ENCODE measurements at places on chromosomes 1 and 21. TPM values are rescaled to one million over a fixed set of nuclear protein-coding genes. Genes with fewer than 3 reads are reported as not detected.
A peak's percentile ranks its signal among the peaks of the same experiment; 100 is the strongest.

- DNase-seq = peak; percentile 86
- H3K4me1 ChIP-seq = no peaks in the 10 kb centered on the region
- H3K27ac ChIP-seq = no peak within 1 kb of the TSS
- H3K27me3 ChIP-seq = no peaks in the 10 kb centered on the region
These were observed at the start of gene ROR1 for GRCh38 chr1:63773815-63774616. TSS of gene ROR1 (plus strand) at chr1:63774017.

- H3K4me1 ChIP-seq = no peaks in the 10 kb centered on the region
- H3K27me3 ChIP-seq = no peaks in the 10 kb centered on the region
- H3K27ac ChIP-seq = no peak overlapping the region
- no peaks in the 10 kb centered on the region for H3K36me3 ChIP-seq
- no peak for DNase-seq
These were observed 393.6 kb downstream of the PTPRU start for GRCh38 chr1:29629814-29630516.

- H3K27ac ChIP-seq = no peak overlapping the region
- no peaks in the 10 kb centered on the region for H3K36me3 ChIP-seq
- H3K4me3 ChIP-seq = no peak overlapping the region
These were observed 11.6 kb downstream of the GNAI3 start for GRCh38 chr1:109559995-109560394.

DNA sequence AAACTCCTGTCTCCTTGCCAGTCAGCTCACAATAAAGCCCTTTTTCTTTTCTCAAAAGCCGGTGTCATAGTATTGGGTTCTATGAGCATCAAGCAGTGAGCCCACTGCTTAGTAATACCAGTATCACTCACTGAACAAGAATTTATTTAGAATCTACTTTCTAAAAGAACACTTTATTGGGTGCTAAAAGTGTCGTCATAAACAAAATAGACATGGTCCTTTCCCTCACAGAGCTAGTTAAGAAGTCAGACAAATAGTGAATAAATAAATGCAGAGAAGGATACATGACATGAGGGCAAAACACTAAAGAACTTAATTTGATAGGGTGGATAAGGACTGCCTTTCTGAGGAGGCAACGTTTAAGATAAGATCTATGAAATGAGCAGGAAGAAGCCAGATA is 32.2 kb downstream of the EVI5 start:
- H3K27me3 ChIP-seq = no peaks in the 10 kb centered on the region
- H3K4me1 ChIP-seq = no peaks in the 10 kb centered on the region
- no peak overlapping the region for H3K27ac ChIP-seq
- DNase-seq = no peak
- no peak overlapping the region for H3K4me3 ChIP-seq

MAN1C1 gene
- total RNA-seq = 10.7 TPM

ICOSLG gene
- total RNA-seq = 2.6 TPM
